CD4-positive, alpha-beta T cell (primary cell): ENCODE measurements at places on chromosomes 5 and 9.

DNA sequence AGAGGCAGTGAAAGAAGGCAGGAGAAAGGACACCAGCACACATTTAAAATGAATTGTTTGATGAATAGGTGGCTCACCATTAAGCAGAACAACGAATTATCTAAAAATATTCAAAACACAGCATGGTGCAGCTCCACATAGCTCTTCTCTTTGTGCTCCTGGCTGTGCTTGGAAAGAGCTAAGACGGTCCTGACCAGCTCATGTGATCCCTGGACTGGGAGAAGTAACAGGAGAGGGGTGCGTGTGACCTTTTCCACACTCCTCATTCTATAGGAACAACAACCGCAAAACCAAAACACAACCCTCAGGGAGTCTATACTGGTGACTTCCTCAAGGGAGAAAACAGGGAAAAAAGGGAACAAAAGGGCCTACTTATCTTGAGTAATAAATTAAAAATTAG is 140.5 kb downstream of the DIRAS2 start:
- DNase-seq: no peak

DNA sequence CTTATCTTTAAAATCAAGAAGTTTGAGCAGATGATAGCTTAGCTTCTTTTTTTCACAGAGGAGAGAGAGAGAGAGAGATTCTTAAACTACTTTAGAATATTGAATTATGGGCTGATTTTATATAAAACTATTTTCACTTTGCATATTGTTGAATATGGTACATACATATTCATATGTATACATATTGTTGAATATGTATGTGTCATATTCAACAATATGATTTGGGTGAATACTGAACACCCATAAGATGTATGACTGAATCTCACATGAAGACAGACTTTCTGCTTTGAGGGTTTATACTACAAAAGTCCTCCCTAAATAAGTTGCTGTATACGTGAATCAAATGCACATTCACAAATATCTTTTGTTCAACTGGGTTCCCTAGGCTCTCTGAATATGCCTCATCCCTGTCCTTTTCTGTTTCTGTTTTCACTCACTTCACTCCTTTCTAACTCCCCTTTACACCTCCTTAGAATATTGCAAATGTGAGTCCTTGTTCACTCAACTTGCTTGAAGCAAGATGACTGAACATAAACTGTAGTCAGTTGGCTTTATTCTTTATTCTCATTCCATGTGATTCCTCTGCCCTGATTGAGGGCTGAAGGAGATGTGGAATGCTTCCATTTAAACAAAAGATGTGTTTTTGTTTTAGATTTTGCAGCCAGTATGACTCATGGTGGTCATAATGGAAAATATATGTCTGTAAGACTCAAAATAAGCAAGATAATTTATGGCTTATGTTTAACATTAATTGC is 225.4 kb upstream of the DAB2 start:
- DNase-seq: no peak

DNA sequence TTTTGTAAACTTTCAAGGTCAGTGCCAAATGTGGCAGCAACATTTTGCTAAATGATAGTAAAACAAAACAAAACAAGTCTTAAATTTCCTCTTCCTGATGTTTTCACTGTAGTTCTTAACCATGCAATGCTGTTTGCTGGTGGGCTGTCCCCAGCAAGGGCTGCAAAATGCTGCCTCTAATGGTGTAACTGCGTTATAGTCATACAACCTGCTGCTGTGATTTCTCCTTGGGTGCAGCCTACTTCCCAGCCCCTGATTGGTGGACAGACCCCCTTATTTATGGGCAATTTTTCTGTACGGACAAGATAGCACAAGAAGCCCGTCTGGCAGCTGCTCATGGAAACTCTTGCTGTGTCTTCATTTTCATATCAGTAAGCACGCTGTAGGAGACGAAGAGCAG is 26.6 kb upstream of the PIP5K1B start:
- no peak for DNase-seq

- DNase-seq: no peak
Measured at GRCh38 chr5:103010168-103010567, 109.8 kb downstream of the GIN1 start.

GRCh38 chr5:107372723-107373450 is 297.9 kb downstream of the EFNA5 start:
- DNase-seq: no peak

DNA sequence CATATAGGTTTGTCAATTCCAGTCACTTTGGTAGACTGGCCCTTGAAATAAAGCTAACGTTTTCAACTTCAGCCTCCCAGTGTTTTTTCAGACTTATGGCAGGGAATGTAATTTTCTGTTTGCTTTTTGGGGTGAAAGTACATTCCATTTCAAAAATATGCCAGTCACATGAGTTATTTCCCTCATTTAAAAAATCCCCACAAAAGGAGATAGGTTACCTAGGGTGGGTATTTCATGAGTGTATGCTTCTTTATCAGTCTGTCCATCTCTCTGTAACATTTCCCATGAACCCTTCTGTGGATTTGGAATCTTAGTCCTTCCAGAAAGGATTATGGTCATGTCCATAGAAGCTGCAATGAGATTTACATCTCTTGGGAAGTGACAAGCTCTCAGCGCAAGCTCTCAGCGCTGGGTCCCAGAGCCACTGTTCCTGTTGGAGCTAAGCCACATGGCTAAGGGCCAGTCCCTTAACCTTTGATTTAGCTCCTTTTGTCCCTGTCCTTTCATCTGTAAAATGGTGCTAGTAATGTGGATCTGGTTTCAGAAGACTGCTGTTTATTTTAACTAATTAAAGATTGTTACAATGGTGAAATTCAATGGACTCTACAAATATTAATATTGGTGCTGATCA is 294.9 kb downstream of the NR3C1 start:
- no peak for DNase-seq

DNA sequence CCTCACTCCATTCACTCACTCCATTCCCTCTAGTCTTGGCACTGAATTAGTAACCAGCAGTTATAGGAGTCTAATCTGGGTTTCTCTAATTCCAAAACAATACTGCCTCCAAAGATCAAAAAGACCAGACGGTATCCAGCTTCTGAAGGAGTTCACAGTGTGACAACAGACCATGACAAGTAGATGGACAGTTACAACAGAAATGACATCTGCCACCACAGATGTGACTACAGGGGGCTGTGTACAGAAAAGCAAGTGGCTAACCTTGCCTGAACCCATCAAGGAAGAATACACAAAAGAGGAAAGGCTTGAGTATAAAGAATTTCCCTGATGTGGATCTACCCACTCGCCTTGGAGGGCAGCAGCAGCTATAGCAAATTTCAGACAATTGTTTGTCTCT is 112.4 kb downstream of the ACTL7B start:
- DNase-seq: no peak

DNA sequence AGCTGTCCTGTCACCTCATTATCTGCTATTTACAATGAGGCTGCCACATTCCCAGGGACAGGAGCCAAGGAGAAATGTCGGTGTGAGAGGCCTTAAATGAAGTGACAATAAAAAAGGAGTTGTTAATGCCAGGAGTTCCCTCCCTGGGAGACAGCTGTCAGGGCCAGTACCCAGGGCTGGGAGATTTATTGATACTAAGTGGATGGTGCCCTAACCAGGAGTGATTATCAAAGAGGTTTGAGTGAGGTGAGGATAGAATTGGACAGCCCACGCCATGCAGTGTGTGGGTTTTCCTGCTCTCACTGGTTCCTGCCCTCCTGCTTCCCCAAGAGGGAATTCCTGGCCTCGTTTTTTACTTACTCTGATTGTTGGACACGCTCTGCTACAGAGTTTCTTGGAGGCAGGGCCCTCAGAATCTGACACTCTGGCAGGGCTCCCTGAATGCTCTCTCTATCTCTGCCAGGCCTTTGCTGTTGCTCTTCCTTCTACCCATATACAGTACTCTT is 150.8 kb downstream of the GRIA1 start:
- DNase-seq: no peak

DNA sequence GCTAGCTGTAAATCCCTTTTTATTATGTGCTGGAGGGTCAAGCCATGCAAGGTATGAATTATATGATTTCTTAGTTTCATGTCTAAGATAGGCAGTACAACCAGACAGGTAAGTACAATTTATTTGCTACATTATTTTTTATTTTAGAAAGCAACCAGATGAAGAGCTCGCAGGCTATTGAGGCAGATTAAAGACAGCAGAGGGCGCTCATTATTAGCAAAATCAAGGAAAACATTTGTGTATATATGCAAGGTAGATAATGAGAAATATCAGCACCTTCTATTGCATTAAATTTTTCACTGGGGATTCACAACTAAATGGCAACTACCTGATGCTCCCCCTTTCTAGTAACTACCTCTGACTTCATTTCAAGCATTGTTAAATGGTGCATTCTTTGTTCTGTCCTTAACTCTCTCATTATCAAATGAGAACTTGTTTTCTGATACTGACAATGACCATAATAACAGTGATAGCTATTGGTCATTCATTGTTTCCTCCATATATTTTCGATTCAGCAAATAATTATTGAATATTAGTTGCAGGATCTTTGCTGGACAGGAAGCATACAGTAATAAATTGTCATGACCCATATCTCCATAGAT is 8.6 kb downstream of the SCGB3A2 start:
- peak; percentile 11 for DNase-seq

DNA sequence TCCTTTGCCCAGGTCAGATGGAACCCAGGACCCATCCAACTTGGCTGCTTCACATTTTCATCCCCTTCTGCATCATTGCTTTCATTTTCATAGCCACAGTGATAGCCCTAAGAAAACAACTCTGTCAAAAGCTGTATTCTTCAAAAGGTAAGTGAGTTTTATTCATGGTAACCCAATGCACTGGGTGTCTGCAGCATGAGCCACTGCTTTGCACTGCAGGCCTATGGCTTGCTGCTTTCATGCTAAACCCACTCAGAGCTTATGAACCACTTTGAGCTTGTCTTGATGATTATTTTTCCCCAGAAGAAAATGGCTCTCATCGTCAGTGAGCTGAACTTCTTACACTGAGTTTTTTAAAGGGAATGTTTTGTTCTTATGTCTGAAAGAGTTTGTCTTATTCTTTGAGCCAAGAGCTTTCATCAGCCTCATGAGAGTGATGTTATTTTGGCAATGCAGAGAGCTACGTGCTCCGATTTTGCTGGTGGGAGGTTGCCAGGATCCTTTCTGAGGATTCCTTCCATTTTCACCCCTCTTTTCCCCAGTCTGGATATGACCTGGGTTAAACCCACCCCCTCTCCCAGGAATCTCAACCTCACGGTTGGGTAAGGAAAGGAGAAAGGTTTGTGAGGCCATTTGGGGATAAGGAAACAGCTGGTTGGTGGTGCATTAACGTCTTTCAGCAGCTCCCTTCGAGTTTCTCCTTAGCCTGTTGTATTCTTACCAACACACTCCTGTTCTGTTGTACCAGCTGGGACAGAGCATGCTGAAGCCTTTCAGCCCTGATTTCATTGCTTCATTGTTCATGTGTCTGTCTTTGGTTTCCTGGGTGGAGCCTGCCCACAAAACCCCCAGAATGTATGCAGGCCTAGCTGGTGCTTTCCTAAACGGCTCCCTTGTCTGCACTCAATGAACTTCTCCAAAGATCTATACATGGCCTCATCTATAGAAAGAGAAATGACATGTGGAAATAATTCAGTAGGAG is 47.6 kb downstream of the PDCD1LG2 start:
- peak; percentile 68 for DNase-seq

DNA sequence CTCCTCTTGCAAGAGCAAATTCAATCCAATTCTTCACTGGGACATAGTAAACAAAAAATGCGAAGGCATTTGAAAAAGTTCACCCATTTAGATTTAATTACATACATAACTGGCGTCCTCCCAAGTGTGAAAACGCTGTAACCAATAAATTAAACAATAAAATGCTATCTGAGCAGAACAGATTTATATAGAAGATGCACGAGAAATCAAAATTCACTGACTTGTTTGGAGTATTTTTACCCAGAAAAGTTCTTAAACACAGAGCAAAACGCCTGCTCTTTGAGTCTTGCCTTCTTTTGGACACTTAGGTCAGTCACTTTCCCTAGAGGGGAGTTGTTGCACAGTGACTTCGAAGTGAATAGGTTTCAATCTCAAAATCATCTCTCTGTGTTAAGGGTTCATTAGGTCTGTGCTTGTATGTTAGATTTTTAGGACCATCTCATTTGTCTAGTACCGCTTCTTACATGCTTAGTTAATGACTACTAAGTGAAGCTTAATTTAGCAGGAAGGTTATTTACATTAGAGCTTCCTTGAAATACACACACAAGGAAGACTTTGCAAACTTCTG is 1.9 kb downstream of the ALDH1A1 start:
- no peak for DNase-seq

DNA sequence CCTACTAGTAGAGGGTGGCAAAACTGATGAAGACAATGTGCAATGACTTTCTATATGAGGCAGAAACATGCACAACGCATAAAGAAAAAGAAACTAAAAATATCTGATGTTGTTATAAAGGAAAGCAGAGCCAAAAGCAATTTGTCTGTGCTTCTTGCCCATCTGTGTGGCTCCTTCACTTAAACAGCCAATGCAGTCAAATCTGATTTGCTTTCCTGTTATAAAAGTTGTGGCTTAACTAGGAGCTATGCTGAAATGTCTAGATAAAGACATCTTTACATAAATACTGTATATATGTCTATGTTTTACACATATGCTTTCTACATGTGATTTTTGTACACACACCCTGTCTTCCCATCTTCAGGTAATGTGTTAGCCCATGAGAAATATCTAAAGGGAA is 508.2 kb downstream of the CETN3 start:
- DNase-seq: no peak

- DNase-seq: no peak
Measured at GRCh38 chr5:138466900-138467710, 1.8 kb downstream of the EGR1 start.

DNA sequence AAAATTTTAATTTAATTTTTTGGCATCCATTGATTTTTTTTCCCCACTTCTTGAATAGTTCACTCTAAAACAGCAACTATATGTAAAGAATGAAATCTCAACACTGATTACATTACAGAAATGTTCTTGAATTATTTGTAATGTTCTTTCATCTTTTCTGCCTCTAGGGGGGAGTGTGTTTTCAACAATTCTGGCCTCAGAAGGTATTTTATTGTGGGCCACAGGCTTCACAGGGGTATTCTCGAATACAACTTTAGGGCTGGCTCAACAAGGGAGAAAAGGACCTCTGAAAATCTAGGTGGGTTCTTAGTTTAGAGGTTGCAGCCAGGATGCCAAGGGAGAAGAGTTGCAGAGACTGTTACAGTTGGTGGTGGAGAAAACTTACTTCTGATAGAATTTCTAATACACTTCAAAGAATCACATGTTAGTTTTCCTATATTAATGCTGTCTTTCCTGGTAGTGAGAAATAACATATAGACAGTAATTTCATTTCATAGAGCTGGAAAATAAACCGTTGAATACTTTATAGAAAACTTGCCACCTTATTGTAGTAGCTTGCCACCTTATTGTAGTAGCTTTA is 3.6 kb upstream of the NPR3 start:
- DNase-seq: no peak

DNA sequence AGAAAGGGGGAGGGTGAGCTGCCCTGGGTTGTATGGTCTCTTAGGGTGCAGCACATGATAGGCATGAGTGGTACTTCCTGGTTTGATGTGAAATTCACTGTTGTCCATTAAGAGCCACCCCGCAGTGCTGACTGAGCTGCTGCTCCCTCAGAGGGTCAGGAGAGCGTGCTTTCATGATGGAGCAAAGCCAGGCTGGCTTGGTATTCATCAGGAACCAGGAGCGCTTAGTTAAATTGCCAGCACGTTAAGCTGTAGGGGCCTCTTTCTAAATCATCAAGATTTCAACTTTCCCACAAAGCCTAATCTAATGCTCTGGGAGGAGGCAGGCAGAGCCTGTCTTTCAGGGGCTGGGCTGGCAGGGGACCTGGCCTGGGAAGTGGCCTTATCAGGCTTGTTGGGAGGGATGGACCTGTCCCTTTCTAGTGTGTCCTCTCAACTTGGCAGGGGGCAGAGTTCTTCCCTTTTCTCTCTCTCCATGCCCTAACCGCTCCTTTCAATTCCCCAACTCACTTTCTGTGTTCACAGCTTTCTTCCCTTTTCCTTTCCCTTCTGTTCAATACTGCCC is 7.9 kb downstream of the CYSTM1 start:
- no peak for DNase-seq
